ENCODE measurements at places on chromosomes 12 and 14. TPM values are rescaled to one million over a fixed set of nuclear protein-coding genes. Genes with fewer than 3 reads are reported as not detected.

The CMTM5 gene
- total RNA-seq, result 4.1 TPM

The OSBPL8 gene
- 100 TPM for total RNA-seq

DNA sequence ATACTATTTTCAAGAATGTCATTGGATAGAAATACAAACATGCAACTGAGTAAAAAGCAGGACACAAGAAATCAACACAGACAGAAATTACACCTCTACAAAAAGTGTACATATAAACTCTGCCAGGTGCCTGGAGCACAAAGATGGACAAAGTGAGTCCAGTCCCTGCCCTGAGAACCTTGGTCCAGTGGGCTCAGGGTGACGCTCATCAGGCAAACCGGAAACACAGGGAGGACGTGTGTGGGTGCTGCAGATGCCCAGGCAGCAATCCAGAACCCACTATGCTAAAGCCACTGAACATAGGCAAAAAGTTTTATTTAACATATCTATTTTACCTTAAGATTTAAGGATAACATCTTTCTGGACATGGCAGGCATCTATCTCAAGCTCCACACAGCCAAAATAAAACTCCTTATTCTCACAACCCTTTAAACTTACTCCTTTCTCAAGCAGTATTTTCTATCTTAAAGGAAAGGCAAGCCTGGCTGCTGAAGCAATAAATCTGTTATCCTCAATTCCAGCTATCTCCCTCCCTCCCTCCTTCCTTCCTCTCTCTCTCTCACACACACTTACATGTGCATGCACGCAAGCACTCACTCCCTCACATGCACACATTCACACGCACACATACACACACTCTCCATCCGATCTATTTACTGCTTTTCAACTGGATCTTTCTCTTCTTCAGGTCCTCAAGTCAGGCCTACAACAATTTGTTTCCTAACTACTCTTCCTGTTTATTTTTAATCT lies 10.2 kb downstream of the PPP1R13B start:
- DNase-seq, result no peak

DNA sequence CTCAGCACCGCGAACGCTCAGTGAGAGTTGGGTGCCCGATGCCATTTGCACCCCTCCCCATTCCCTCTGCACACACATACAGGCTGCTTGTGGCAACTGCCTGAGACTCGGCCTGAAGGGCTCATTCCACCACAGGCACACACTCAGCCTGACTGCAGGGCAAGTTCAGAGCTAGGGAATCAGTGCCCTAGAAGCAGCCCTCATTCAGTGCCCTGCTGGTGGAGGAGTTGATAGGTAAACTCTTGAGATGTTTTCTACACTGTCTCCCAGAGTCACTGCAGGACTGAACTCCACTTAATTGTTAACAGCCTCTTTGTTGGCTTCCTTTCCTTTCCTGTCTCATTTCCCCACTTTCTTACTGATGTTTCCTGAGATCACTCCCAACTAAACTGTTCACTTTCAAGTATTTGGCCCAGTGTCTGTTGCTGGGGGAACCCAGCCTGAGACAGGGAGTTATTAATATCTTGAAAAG lies 16.9 kb downstream of the PPP1R36 start:
- DNase-seq, result no peak

DNA sequence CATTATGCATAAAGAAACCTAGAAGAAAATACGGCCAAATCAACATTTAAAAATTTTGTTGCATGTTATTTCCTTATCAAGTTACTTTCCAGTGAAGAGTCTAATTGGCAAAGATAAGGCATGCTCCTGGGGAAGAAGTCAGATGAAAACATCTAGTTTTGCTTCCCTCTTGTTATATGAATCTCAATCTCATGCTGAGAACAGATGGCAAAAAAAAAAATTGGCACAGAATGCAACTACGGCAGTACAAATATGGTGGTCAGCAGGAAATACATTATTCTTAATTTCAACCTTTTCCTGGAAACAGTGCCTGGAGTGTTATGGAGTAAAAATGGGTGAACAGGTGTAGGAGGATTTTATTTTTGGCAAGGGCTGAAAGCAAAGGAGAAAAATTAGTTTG lies 32.8 kb downstream of the HECTD4 start:
- DNase-seq, result no peak
